ENCODE measurements at places on chromosomes 11 and 22.
A peak's percentile ranks its signal among the peaks of the same experiment; 100 is the strongest.

DNA sequence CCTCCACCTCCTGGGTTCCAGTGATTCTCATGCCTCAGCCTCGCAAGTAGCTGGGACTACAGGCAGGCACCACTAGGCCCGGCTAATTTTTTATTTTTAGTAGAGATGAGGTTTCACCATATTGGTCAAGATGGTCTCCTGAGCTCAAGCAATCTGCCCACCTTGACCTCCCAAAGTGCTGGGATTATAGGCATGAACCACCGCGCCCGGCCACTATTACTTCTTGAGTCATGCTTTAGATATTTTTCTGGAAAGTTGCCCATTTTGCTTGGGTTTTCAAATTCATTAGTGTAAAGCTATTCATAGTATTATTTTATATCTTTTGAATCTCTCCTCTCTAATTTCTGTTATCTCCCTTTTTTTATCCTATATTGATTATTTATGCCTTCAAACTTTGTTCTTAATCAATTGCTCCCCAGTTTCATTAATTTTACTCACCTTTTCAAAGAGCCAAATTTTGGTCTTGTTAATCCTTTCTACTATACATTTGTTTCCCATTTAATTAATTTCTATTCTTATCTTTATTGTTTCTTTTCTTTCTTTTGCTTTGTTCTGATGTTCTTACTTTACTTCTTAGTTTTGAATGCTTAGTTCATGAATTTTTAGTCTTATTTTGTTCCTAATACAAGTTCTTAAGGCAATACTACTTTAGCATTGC is 10.3 kb upstream of the RAC2 start:
- no peak for DNase-seq

GRCh38 chr11:26958005-26958701 is 35.8 kb upstream of the FIBIN start:
- DNase-seq, result no peak

- no peak for DNase-seq
Observed at GRCh38 chr11:36427876-36428275, 82.2 kb downstream of the TRAF6 start.

GRCh38 chr11:33542921-33543320 is 157.7 kb downstream of the C11orf91 start:
- peak; percentile 4 for DNase-seq

DNA sequence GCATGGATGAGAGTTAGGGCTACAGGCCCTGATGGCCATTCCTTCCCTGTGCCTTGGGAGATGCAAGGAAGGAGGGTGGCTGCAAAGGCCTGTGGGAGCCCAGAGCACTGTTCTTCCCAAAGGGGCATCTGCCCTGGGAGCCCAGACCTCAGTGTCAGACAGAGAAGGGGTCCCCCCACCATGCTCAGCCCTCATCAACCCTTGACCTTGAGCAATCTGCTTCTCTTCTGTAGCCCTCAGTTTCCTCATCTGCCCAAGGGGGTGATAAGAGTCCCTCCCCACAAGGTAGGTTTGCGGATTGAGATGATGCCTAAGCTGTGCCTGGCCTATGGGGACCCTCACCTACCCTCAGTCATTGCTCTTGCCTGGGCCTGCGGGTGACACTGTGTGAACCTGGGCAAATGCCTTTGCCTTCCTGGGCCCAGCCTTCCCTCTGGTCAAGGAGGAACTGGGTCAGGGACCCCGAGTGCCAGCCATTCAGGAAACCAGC is 47.5 kb downstream of the IGLL5 start:
- DNase-seq, result no peak

GRCh38 chr11:927871-928270 is 2.2 kb downstream of the AP2A2 start:
- no peak for DNase-seq

- peak; percentile 68 for DNase-seq
Observed at GRCh38 chr22:31345331-31346254, 553 bp downstream of the PATZ1 start.

DNA sequence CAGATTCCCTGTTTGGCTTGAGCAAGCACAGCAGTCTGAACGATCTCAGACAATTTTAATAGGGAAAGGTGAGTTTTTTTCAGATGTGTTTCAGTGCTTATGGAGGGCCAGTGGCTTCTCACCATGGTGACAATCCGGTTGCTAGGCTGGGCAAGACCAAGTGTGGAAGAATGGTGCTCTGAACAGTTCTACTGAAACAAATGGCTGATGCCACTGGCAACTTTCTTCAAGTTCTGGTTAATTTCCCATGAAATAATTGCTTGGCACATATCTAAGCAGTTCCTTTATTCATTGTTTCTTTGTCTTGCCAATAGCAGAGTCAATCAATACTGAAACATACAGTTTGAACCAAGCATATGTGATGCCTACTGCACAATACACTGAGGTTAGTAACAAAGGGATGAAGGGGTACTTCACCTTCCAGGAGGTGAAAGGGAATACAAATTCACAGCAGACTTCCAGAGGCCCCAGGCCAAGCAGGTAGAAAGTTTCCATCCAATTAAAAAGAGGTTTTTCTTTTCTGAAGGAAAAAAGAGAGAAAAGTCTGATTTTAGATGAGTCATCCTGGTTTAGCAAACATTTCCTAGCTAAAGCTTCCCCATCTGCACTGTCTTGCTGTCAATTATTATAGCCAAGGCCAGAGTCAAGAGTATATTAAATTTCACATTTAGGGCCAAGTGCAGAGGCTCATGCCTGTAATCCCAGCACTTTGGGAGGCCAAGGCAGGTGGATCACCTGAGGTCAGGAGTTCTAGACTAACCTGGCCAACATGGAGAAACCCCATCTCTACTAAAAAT is 21.2 kb upstream of the NDUFC2 start:
- DNase-seq, result no peak

DNA sequence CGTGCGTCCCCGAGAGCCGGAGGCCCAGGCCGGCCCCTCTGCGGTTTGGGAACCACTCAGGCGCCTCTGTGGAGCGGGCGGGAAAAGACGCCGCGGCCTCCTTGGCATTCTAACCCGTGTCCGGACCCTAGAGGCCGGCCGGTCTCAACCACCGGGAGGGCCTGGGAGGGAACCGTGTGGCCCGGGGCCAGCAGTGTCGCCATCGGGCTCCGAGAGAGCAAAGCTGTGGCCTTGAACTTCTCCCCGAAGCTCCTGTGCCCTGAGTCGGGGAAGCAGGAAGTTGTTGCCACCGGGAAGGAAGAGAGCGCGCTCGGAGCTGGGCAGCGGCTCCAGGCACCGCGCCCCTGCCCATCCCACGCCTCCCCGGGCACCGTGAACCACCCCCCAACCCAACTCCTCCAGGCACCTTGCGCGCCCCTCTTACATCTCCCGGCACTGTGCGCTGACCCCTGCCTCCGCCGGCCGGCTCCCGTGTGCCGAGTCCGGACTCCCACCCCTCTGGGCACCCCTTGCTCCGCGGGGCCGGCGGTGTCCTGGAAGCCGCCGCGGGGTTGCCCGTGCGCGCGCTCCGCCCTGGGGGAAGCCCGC is 80.0 kb upstream of the PPARA start:
- no peak for DNase-seq

GRCh38 chr22:19178065-19178656 is 375 bp downstream of the SLC25A1 start:
- DNase-seq, result no peak

- no peak for DNase-seq
Observed at GRCh38 chr11:72637198-72637597, 37.0 kb downstream of the PDE2A start.

DNA sequence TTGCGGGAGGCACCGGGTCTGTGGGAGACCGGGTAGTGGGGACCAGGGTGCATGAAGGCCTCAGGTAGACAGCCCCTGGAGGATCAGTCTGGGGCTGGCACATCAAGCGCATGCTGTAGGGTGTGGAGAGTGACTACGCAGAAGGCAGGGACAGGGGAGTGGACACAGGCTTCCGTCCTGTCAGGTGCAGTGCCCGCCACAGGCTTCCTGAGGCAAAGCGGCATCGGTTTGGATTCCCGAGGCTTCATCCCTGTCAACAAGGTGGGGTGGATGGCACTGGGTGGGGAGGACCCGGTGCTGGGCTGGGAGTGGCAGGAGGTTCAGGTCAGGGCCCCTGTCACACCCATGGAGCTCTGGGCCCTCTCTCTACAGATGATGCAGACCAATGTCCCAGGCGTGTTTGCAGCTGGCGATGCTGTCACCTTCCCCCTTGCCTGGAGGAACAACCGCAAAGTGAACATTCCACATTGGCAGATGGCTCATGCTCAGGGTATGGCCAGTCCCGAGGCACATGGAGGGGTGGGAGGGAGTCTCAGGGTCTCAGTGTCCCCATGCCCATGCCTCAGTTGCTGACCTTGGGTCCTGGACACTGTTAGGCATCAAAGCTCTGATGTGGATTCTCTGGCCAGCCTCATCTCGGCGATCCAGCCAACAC is 4.5 kb upstream of the LZTR1 start:
- no peak for DNase-seq

- no peak for DNase-seq
Observed at GRCh38 chr11:107931206-107931605, 3.0 kb downstream of the RAB39A start.

GRCh38 chr11:7299393-7299792 is 47.7 kb downstream of the SYT9 start:
- no peak for DNase-seq

DNA sequence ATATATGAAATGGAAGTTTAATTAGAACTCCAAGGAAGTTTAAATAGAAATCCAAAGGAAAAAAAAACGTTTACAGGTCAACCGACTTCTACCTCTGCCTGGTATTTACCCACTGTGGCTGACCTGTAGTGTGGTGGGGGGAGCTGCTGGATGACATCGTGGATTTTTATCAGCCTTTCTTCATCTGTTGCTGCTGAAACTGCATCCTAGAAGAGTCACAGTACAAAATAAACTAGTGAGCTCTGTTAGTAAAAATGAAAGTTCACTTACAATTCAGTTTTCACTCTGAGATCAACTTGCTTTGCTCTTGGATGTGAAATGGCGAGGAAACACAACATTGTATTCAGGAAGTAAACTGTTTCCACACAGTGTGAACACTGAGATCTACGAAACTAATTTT is 43.2 kb upstream of the TP53AIP1 start:
- no peak for DNase-seq

DNA sequence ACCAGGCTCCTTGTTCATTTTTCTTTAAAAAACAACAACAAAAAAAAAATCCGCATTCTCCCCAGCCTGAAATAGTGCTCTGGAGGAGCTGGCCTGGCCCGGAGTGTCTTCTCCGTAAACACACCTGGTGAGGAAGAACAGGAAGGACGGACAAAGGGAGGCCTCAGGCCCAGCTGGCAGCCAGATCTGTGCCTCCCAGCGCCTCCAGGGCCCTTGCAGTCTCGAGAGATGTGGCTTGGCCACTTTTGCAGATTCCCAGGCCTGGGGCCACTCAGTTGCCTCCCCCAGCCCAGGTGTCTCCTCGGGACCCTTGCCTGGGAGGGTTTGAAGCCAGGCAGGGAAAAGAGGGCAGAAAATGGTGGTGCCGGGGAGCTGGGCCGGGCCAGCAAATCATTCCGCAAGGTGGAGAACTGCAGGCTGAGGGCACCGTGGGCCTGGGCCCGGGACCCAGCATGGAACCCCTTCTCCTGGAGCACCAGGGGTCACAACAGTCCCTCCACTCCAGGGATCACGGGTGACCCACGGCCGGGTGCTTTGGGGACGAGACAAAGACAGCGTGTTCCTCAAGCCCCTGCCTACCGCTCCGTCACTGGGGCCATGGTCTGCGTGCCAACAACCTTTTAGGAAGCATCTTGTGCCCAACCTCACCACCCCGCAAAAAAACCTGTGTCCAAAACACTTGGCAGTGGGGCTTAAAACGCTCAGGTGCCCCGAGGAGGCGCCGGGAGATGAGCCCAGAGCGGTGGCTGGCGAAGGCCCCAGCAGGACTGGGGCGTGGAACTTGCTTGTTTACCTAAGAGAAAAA is 67.1 kb upstream of the WNT7B start:
- DNase-seq, result peak; percentile 35

DNA sequence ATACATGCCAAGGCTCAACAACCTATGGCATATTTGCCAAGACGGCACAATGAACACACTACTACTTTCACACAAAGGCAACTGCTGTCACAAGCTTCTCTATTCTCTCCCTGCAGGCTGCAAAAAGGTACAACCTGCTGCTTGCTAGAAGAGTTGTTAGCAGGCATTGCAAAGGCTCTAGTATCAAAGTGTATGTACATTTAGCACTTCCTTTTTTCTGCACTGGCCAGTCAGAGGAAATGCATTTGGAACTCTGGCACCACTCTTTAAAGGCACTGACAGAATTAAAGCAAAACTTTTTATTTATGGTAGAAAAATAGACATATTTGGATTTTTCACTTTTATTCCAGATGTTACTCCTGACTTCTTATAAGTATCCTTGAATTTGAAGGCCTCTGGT is 125.9 kb downstream of the CWF19L2 start:
- peak; percentile 29 for DNase-seq

- no peak for DNase-seq
Observed at GRCh38 chr11:125176866-125177265, 12.3 kb downstream of the PKNOX2 start.

- no peak for DNase-seq
Observed at GRCh38 chr22:23190526-23190925, 10.2 kb downstream of the BCR start.

DNA sequence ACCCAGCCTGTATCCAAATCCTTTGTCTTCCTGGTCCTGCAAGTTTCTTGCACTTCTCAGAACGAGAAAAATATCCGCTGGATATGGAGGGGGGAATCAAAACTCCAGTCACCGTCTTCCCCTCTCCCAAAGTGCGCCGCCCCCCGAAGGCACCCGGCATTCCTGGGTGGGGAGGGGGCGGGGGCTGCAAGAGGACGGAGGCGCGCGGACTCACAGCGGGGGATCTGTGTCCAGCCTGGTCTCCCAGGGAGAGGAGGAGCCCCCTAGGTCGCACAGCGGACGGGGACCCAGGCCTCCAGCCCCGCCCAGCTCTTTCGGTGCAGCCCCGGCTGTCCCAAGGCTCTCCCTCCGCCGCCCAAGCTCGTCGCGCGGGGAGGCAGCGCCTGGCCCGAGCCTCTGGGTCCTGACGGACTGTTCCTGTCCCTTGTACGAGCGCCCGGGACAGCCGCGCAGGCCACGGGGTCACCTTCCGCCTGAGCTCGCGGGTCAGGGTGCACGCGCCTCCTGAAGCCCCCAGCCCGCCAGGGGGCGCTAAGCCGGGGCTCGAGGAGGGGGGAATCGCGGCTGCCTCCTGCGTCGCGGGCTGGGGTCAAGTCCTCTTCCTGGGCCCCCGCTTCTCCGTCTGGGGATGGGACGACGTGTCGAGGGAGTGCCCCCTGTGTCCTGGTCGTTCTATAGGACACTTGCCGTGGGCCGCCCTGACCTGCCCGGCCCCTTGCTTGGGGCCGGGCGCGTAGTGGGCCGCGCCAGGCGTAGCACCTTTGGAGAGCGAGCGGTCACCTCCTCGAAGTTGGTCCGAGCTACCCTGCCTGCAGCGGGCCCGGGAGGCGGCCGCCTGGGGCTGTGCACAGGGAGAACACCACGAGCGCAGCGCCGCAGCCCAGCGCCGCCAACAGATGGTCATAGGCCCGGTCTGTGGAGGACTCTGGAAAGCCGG is 2.4 kb upstream of the WNT11 start:
- peak; percentile 53 for DNase-seq

DNA sequence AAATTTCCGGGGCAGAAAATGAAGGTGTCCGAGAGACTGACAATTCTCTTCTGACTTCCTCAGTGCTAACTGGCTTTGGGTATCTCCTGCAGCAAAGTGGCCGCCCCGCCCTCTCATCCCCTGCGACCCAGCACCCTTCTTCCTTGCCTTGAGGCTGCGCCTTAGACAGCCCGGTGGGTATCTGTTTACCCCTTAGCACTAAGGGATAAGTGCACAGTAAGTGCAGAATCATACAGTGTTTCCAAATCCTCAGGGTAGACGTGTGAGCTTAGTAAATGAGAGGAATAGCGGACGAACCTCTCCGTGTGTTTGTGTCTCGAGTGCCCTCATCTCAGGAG is 368 bp upstream of the CHORDC1 start:
- no peak for DNase-seq

Data from AML-193 (cell line).